Activated CD8-positive, alpha-beta T cell treated with anti-CD3 and anti-CD28 coated beads for 36 hours (primary cell): ENCODE measurements at places on chromosomes 2 and 18. TPM values are rescaled to one million over a fixed set of nuclear protein-coding genes. Genes with fewer than 3 reads are reported as not detected.

DNA sequence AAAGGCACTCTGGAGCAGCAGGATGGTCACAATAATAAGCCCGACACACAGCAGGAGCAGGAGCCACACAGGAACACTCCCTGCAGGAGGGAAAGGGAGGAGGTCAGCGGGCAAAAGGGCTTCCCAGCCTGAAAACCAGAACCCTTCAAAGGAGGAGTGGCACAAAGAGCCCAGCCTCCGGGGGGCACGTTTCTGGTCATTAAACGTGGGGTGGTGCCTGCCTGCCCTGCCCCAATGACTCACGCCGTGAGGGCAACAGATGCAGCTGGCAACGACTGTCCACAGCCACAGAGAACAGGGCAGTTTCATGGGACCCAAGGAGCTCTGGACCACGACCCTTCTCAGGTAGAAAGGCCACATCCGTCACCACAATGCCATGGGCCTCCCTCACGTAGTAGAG is 3.0 kb downstream of the PREB start:
- no peak for DNase-seq
- no peak overlapping the region for H3K4me3 ChIP-seq
- H3K36me3 ChIP-seq, result peaks cover 31% of the 10 kb centered on the region
- H3K27ac ChIP-seq, result no peak overlapping the region
- H3K4me1 ChIP-seq, result peaks cover 16% of the 10 kb centered on the region

PPP1R1C gene
- total RNA-seq, result not detected

LMAN1 gene
- 126 TPM for total RNA-seq

MAB21L4 gene
- not detected for total RNA-seq

DNA sequence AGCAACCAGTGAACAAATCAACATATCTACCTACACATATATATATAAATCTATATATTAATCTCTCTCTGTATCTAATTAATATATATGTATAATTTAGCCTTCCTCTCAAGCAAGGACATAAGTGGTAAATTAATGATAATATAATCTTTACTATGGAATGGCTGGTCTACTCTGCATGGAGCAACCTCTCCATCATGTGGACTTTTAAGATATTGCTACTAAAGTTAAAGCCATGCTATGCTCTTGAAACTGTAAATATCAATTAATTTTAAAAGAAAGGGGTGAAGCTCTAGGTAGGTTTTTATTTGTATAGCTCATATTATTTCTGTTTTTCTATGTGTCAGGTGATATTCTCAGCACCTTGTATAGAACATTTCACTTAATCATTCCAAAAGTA is 147.0 kb downstream of the PPP1R1C start:
- no peaks in the 10 kb centered on the region for H3K4me1 ChIP-seq
- no peak overlapping the region for H3K27ac ChIP-seq
- H3K4me3 ChIP-seq, result no peak overlapping the region
- no peaks in the 10 kb centered on the region for H3K36me3 ChIP-seq
